Stimulated activated CD4-positive, alpha-beta T cell treated with anti-CD3 and anti-CD28 coated beads, Interleukin-15, amount 100 ng/mL, for 24 hours (primary cell): ENCODE measurements at places on chromosomes 4 and X.

- no peak for DNase-seq
Measured at GRCh38 chr4:72390409-72390808, 178.6 kb downstream of the ADAMTS3 start.

GRCh38 chrX:44400161-44400560 is 56.7 kb upstream of the EFHC2 start:
- no peak for DNase-seq

- DNase-seq: no peak
Measured at GRCh38 chr4:8385611-8386010, 54.9 kb downstream of the ACOX3 start.

- no peak for DNase-seq
Measured at GRCh38 chr4:159906517-159906916, 803.6 kb downstream of the RAPGEF2 start.

- no peak for DNase-seq
Measured at GRCh38 chr4:151688003-151688784, 72.6 kb downstream of the GATB start.

DNA sequence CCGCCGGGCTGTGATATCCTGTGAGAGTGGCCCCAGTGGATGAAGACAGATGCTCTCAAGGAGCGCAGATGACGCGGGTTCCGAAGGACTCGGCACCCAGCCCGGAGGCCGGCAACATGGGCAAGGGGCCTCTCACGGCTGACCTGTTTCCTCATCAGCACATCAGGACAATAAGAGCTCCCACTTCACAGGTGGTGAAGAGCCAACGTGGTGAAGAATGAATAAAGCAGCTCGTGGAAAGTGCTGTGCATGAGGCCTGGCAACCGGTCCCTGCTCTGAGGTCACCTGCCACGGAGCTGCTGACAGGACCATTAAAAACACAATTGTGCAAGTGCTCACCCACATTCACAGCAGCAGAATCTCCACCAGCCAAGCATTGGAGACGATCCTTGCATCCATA is 22.9 kb downstream of the ABLIM2 start:
- DNase-seq: no peak

GRCh38 chr4:105466580-105466979 is 7.3 kb downstream of the PPA2 start:
- DNase-seq: no peak

- peak; percentile 78 for DNase-seq
Measured at GRCh38 chrX:9997524-9997923, 30.4 kb downstream of the CLDN34 start.

DNA sequence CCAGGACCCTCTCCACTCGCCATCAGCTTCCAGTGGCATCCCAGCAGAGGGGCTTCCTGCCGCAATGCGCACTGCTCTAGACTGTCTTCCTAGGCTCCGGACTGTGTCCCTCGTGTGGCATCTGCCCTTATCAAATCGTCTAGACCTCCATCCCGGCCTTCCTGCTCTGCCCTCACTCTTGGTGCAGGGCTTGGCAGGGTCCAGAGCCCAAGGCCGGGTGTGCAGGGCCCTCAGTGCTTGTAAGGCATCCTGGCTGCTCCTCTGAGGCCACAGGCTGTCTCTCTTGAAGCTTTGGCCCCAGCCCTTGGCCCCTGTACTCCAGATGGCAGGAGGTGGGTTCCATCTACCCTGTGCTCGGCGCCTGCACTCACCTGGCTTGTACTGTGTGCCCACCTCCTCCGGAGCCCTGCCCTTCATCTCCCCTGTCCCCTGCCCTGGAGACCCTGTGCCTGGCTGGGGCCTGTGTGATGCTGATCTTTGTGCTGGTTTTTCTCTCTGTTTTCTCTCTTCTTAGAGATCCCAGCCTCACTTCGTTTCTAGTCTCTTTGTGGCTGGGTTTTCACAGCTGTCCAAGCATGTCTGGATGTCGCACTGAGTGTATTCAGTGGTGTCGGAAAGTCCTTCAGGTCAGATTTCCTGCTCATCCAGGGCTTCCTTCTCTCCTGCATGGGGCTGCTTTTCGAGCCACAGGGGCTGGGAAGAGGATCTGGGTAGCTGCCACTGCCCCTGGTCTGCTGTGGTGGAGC is 3.7 kb upstream of the TREX2 start:
- DNase-seq: no peak

DNA sequence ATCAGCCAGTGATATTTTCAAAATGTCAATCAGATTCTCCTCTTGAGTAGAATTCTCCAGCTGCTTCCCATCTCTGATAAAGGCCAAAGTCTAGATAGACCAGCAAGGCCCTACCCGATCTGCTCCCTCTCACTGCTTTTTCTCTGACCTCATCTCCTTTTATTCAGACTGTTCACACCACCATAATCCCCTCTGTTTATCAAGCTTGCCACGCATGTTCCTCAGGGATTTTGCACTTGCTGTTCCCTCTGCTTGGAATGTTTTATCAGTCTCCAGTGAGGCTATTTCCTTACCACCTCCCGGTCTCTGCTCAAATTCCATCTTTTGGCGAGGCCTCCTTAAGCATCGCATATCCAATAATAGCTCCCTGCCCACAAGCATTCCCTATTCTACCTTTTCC is 20.1 kb downstream of the NOCT start:
- DNase-seq: no peak

DNA sequence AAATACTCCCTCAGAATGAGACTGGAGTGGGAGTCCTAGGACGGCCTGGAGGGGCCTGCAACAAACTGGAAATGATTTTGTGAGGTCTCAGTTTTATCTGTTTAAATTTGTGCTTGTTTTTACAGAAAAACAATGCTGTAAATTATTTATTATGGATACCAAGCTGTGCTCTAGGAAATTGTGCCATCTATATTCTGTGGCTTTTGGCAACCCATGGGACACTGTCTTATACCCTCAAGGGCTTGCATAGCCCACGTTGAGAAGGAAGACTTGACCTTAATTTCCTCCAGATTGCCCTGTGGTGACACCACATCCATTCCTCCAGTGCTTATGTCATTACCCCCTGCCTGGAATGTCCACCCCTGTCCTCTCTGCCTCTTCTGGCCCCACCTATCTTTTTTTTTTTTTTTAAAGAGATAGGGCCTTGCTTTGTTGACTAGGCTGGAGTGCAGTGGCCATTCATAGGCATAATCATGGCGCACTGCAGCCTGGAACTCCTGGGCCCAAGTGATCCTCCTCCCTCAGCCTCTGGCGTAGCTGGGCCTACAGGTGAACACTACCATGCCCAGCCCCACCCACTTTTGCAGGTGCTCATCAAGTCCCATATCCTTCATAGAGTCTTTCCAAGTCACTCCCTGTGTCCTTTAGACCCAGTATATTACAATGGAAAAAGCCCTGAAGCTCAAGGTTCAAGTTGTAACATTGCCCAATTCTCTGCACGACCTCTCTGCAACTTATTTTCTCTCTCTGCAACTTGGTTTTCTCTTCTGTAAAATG is 77.4 kb downstream of the HPRT1 start:
- no peak for DNase-seq

- DNase-seq: peak; percentile 41
Measured at GRCh38 chrX:1224954-1225353, 12.5 kb upstream of the CRLF2 start.
